Stimulated activated CD4-positive, alpha-beta T cell treated with anti-CD3 and anti-CD28 coated beads, Interleukin-15, amount 100 ng/mL, for 48 hours (primary cell): ENCODE measurements at places on chromosomes 7 and 10.

DNA sequence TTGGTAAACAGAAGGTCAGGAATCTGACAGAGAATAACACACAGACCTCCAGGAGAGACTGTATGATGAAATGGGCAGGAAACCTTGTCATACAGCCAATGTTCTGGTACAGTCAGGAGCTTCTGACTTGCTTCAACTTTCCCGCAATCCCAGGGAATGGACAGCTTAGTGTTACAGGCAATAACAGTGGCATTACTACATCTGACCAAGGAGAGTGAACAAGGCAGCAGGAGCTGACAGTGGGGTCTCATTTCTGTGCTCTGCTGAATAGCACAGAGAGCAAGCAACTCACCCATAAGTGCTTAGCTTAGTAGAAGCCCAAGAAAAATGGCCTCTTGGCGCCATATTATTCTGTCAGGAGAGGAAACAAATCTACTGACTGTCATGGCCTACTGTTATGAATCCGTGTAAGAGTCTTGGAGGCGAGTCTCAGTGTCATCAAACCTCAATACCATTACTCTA is 186.2 kb upstream of the MTPN start:
- no peak for DNase-seq

DNA sequence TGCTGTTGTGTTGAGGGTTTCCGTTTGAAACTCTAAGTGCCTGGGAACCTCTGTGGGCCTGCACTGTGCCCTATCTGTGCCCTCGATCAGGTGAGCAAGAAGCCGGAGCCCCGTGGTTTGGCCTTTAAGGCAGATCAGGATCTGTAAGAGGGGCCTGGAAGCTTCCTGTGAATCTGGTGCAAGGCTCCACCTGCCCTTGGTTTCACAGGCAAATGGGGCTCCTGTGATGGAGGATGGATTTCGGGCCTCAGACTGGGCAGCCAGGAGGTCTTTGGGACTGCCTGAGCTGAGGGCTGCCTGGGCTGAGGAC is 21.6 kb downstream of the SCART1 start:
- DNase-seq: no peak

DNA sequence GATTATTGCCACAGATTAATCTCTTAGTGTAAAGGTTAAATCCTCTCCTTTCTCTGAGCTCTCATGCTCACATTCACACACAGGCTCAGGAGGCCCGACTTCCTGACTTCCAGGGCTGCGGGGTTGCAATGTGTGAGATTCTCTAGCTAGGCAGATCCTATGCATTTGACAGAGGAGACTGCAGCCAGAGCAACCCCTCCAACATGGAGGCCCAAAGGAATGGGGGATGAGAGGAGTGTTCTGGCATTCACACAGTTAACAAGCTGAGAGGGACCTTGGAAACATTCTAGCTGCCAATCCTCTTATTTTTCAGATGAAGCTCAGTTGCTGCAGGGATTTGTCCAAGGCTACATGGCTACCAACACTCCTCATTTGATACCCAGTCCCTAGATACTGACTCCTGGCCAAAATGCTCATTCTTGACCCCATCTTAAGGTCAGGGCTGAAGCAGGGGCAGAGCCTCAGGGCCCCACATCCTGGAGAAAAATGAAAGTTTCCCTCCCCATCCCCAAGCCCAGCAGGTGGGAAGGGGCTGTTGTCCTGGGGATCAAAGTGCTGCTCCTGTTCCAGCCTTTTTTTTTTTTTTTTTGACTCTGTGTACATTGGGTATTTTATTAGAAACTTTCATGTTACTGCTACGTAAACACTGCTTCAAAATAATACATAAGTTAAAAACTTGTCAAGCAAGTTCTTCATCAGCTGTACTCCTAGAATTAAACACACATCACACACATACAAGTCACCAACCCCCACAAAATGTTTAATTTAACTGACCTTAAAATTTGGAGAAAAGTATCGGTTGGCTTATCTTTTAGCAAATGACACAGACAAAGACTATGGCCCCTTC is 325.6 kb downstream of the PLXNA4 start:
- no peak for DNase-seq

- no peak for DNase-seq
Measured at GRCh38 chr7:126790763-126791162, 462.0 kb downstream of the GRM8 start.

DNA sequence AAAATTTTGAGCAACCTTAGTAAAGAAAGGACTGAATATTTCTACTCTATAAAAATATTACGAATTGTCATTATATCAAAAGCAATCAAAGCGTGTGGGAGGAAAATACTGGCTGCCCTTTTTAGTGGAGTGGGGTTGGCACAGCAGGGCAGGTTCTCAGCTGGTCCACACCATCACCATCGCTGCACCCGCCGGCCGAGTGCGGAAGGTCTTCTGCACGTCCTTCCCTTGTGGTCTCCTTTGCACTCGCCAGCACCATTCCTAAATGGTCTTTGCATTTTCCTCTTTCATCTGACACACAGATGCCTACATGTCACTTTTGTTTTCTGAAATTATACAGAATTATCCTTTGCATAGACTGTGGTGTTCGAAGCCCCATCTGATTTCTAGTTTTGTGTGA is 116.6 kb upstream of the LANCL2 start:
- no peak for DNase-seq

- DNase-seq: no peak
Measured at GRCh38 chr7:98568891-98569290, 48.2 kb upstream of the NPTX2 start.

GRCh38 chr10:125102246-125102645 is 58.1 kb downstream of the CTBP2 start:
- DNase-seq: no peak

DNA sequence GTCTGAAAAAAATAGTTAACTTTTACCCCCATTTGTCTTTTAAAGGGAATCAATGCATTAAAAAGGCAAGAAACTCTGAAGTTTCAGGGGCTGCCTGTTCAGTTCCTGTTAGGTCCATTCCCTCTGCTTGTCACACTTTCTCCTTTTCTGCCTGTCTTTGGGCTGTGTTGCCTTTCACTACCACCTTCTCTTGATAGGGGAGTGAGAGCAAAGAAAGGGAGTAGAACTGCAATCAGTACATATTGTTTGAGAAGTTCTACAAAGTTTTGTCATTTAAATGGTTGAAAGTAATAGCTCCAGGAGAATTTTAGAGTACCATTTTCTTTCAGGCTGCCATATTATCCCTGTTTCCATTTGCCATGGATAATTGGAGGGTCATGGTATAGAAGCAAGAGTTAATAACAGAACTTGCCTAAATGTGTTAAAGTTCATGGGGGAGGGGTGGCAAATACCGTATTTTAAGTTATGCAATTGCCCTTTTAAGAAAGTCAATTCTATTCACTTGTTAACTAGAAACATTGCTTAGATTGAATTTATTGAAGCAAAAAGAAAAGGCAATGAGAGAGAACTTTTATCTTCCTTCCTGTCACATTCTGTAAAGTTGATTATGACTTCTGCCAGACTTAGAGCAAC is 38.6 kb downstream of the MPLKIP start:
- DNase-seq: no peak

- no peak for DNase-seq
Measured at GRCh38 chr10:130989670-130990232, 321.8 kb downstream of the TCERG1L start.

DNA sequence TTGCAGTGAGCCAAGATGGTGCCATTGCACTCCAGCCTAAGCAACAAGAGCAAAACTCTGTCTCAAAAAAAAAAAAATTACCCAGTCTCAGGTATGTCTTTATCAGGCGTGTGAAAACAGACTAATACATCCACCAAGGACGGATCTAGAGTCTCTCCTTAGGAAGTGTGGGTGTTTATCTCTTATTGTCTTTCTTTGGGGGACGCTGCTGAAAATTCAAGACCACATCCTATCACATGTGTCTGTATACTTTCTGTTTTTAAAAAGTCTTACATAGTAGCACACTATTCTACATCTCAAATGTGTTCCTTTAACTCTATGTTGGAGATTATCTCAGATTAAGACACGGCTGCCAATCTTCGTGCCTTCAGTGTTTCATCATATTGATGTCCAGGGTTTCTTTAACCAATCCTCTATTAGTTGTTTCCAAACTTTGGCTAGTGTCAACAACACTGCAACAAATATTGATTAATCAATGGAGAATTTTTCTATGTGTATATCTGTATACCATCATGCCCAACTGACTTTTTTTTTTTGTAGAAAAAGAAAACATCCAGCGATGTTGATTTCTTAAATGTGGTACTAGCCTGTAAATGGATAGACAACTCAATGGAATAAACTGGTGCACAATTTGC is 92.3 kb upstream of the KDM7A start:
- DNase-seq: no peak

GRCh38 chr10:113111900-113112853 is 162.1 kb downstream of the TCF7L2 start:
- no peak for DNase-seq

GRCh38 chr10:17229717-17229966 is 1.6 kb downstream of the VIM start:
- no peak for DNase-seq

DNA sequence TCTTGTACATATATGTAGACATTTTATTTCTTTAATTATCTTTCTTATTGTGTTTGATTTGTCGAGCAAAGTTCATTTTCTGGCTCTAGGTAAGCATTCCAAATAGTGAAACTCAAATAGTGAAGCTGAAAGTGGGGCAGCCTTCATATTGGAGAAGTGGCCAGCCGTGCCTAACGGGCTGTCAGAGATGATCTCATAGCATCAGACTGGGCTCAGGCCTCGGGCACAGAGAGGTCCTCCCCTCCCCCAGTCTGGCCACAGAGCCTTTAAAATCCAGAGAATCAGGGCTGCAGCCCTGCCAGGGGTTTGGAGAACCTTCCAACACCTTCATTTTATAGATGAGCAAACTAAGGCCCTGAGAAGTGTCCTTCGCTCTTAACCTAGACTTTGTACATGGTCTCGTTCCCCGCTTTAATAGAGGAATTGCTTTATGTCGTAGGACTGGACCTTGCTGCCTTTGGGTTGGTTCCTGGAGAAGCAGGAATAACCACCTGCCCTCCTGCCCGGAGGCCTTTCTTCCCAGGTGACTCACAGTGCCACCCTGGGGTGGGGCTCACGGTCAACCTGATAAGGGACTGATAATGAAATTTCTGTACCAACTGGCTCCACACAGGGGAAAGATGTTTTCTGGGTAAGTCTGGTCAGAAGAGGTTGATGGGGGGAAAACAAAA is 7.3 kb downstream of the TSPAN15 start:
- DNase-seq: no peak

- DNase-seq: no peak
Measured at GRCh38 chr7:137081321-137082093, 213.1 kb downstream of the CHRM2 start.

- no peak for DNase-seq
Measured at GRCh38 chr10:34811968-34812514, 3.1 kb downstream of the PARD3 start.

DNA sequence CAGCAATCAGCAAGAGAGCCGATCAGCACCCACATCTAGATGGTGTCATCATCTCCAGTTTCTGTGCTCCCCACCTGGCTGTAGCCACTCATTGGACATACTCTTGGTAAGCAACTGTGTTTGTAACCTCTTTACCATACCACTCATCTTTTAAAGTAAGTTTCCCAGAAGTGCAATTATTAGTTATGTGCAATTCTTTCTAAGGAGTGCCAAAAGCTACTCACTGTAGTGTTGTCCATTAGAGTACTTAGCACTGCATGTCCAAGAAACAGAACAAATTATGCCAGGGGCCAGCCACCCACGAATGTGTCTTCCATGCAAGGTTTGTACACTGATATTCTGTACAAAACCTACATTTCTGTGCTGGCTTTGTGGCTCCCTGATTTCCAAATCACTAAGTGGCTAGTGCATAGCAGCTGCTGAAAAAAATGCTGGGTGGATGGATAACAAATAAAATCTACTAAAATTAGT is 131.9 kb downstream of the SRPK2 start:
- DNase-seq: no peak

DNA sequence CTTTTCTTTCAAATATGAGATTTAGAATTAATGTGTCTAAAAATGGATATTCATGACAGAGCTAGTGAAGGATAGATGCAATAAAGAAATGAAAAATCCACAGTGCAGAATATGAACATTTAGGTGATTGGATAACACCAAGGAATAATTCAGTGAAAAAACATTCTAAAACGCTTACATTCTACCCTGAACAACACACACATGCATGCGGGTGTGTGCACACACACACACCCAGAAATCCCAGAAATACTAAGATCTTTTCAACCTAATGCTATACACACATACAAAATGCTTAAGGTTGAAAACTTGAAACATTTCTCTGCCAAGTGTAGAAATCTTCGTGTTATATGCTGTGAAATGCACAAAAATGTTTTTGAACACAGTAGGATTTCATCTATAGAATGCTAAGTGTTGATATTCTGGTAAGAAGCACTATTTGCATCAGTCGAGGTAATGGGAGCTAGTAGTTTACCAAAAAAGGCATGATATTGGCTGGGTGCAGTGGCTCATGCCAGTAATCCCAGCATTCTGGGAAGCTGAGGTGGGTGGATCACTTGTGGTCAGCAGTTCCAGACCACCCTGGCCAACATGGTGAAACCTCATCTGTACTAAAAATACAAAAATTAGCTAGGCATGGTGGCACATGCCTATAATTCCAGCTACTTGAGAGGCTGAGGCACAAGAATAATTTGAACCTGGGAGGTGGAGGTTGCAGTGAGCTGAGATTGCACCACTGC is 600.6 kb downstream of the PHTF2 start:
- no peak for DNase-seq

DNA sequence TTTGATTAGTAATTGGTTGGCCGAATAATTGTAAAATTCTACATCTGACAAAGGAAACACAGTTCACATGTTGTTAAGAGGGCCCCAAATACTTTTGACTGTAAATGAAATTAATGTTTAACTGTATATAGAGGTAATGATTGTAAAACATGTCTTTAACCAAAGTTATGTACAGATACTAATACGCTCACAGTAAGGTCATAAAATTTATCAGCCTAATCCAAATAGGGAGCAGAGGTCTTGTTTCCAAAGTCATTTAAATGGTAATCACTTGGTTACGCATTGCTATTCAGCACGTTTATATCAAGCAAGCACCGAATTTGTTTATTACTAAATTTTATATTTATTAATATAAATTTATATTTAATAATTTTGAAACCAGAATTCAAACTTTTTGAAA is 1.4 kb downstream of the PHYHIPL start:
- DNase-seq: no peak

DNA sequence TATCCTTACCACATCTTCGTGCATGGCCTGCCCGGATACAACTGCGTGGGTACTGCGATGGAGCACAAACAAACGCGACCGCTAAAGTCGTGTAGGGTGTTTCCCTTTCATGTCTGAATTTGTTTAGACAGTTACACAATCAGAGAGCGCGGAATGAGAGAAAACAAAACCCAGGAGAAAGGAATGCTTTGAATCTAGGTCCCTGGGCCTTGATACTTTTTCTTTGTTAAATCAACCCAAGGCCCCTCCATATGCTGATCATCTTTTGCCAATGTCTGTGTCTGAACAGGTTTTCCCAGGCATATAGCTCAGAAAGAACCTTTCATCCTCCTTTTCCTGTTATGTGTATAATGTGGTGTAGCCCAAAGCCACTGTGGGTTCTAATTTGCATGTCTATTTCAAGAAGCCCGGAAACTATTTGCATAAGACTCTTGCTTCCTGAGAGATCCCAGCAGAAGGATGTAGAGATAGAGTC is 145.8 kb downstream of the FRMD4A start:
- peak; percentile 25 for DNase-seq

- no peak for DNase-seq
Measured at GRCh38 chr10:101283762-101284100, 54.5 kb upstream of the LBX1 start.
